ENCODE measurements at places on chromosomes 1 and 21.

DNA sequence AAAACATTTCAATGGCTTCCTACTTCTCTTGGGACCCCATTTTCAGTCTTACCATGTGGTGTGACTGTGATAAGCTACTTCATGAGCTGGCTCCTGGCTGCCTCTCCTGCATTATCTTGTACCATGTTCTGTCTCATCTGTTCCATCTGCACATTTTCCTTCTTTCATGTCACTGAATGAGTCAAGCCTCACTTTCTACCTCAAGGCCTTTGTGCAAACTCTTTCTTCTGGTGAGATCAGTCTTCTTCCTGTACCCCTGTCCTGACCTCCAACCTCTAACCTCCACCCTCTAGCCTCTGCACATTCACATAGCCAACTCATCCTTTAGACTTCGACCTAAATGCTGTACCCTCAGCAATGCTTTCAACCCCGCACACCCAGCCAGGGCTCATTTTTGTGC is 9.6 kb upstream of the FAM78B start:
- no peak for DNase-seq

- DNase-seq, result no peak
These were observed 98.3 kb upstream of the MAGI3 start for GRCh38 chr1:113291777-113292602.

GRCh38 chr1:170891872-170892271 is 43.5 kb upstream of the MROH9 start:
- no peak for DNase-seq

DNA sequence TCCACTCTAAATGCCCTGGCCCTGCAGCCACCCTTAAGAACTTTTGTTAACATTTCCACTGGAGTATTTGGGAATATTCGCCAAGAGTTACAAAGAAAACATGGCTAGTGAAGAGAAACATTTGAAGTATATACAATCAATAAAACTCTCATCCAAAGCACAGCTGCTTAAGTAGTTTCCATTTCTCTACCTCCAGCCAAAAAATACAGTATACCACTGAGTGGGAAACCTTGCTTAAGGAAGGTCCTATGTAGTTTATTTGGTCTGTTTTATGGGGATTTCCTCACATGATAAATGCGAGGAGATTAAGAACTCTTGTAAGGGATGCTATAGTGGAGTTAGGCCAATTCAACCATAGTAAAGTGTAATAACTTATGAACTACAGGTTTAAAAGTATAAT is 382.5 kb downstream of the NEGR1 start:
- no peak for DNase-seq

- peak; percentile 70 for DNase-seq
These were observed 50.0 kb upstream of the SLC19A1 start for GRCh38 chr21:45592208-45592619.

- DNase-seq, result no peak
These were observed 38.4 kb upstream of the ZNF281 start for GRCh38 chr1:200448034-200448762.

- no peak for DNase-seq
These were observed 698.6 kb upstream of the B3GALT2 start for GRCh38 chr1:193884848-193885558.

DNA sequence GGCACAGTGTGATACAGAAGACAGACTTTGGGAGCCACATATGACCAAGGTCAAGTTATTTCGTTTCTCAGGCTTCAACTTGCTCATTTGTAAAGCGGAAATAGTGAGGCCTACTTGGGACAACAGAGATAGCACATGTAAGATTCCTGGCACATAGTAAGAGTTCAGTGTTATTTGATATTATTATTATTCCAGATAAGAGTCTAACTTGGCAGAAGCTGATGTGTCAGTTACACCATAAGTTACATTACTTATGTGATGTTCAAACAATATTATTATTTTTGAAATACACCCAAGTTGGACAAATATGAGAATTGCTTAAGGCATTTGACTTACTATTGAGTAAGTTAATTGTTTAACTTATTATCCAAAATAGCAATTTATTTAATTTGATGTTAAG is 10.2 kb upstream of the CYP4X1 start:
- DNase-seq, result no peak

DNA sequence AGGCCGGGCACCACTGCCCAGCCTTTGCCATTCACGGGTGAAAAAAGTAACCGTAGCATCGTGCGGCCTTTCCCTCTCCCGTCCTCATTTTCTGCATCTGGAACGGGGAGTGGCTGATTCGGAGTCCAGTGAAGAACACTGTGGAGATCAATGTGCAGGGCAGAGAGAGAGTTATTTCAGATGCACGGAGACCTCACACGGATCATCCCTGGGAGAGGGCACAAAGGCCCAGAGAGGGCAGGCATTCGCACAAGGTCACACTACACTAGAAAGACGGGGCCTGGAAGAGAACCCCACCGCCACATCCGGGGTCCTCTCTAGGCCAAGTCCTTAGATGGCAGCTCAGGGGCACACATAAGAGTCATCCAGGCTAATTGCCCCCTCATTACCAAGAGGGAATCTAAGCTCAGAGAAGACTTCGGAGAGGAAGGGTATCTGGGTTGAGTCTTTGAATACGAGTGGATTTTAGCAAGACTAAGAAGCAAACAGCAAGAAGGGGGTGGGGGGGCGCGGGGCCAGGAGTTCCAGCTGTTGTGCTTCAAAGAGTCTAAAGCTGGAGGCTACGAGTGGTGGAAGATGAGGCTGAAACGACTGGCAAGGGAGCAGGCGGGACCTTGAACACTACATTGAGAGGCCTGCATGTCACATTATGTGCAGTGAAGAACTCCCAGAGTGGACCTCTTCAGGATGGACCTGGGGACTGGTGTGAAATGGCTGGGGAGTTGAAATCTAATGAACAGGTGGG is 857 bp downstream of the GPX7 start:
- DNase-seq, result no peak

- DNase-seq, result no peak
These were observed 74.5 kb downstream of the NID1 start for GRCh38 chr1:235990330-235990795.

- DNase-seq, result no peak
These were observed 24.7 kb downstream of the CLIC4 start for GRCh38 chr1:24769656-24770651.

GRCh38 chr1:53593758-53594380 is 134.7 kb downstream of the DMRTB1 start:
- DNase-seq, result no peak

DNA sequence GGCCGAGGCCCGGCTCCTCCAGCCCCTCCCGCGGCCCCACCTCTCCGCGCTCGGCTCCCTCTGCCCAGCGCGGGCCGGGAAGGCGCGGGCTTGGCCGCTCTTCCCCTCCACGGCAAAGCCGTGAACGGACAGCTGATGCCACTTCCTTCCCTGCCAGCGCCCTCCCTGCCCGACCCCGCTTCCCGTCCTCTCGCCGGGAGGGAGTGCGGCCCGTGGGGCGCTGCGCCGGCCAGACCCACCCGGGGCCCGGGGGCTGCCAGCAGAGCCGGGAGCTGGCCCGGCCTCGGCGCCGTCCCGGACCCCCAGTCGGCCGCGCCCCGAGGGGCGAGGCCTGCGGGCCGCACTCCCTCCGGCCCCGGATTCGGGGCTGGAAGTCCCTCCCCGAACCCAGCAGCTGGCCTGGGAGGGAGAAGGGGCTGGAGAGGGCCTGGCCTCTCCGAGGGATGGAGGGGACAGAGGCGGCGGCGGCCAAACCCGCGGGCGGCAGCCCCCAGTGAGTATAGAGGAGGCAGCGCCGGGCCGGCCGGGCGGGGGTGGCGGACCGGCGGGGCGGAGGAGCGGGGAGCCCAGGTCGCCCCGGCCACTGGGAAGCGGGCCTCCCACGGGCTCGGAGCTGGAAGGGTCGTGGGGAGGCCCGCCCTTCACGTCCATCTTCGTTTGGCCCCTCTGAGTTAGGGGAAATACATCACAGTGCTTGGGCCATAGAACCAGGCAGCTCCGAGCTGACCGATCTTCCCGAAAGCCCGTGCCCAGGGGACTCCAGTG is at the start of gene KIAA1614:
Gene KIAA1614 (plus strand): TSS at position 97 of the 765 bp plus-strand sequence. CDS start 347 bp downstream, at position 444.
- DNase-seq, result no peak

- DNase-seq, result no peak
These were observed 36.7 kb downstream of the RTCA start for GRCh38 chr1:100302739-100303138.

Measured in T-cell (primary cell).